Activated T-cell treated with anti-CD3 and anti-CD28 coated beads, Interleukin-2, amount 50 U/mL, for 72 hours (primary cell): ENCODE measurements at places on chromosomes 7 and 10.
A peak's percentile ranks its signal among the peaks of the same experiment; 100 is the strongest.

DNA sequence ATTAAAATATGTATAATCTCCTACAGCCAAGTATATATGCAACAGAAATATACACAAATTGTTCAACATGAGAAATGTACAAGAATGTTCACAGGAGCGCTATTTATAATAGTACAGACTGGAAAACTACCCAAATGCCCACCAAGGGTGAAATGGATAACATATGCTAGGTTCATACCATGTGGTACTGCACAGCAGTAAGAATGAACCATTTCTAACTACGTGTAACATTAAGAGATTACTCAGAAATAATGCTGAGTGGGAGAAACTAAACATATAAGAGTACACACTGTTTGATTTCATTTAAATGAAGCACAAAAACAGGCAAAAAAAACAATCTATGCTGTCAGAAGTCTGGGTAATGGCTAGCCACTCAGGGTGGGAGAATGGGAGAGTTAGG lies 45.8 kb downstream of the RNLS start:
- no peak for DNase-seq

DNA sequence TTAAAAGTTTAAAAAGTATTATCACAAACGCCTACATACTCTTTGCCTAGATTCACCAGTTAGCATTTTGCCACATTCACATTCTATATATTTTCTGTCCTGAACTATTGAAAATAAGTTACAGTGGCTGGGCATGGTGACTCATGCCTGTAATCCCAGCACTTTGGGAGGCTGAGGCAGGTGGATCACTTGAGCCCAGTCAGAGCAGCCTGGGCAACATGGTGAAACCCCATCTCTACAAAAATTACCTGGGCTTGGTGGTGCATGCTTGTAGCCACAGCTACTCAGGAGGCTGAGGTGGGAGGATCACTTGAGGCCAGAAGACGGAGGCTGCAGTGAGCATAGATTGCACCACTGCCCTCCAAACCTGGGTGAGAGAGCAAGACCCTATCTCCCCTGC lies 5.3 kb downstream of the ARPC1A start:
- DNase-seq = peak; percentile 22

- no peak for DNase-seq
Measured at GRCh38 chr7:28114056-28114455, 66.5 kb downstream of the JAZF1 start.

- DNase-seq = no peak
Measured at GRCh38 chr10:77422491-77423338, 214.9 kb downstream of the KCNMA1 start.

DNA sequence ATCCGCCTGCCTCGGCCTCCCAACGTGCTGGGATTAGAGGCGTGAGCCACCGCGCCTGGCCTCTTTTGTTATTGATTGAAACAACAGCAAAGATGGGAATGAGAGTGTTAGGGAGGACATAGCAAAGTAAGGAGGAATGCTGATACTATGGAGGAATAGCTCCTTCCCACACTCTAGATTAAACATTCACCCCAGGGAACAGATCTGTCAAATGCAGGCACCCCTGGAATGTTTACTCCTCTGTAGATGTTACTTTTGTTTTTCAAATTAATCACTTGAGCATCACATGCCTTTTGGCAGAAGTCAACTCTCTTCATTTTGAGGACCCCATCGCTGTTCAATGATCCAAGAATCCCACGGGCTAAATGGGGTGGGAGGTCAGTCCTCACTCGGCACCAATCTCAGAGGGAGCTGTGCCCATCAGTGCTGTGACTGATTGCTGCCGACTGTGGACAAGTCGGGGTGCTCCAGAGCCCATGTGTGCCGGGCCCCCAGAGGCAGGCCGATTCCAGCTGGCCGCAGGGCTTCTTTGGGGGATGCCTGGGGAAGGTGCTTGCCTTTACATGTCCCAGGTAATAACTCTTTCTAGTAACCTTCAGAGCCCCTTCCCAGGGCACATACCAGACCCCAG lies 10.2 kb upstream of the COBL start:
- DNase-seq = no peak

DNA sequence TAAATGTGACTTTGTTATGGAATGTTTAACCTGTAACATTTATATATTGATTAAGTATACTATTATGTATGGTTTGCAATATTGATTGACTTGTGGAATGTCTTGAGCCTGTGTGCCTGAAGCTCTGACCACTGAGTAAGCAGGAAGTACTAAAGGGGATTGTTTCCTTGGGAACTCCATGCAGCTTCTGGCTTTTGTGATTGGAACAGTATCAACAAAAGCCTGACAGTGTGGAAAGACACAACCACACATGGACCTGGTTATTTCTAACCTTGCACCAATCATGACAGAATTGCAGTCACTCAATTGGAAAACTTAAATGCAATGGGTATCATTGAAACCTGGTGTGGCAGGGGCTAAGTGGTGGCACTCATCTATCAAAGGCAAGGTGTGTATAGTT lies 45.5 kb upstream of the PIK3CG start:
- no peak for DNase-seq

GRCh38 chr10:69847458-69847857 lies 45.8 kb downstream of the COL13A1 start:
- DNase-seq = no peak

DNA sequence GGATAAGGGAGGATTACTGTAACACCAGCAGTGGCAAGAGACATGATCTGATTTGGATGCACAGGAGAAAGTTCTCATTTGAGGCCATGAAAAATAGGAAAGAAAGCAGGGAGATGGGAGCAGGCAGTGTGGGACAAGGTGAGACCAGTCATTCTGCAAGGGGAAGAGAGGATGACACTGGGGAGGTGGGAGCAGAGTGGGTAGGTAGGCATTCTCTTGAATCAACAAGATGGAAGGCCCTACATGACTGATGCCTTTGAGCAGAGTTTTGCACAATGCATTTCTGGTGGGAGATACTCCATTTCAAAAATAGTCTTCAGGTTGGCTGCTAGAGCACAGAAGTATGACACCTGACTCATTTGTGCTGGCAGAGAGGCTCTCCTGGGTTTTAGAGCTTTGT lies 10.5 kb downstream of the RPS24 start:
- no peak for DNase-seq

DNA sequence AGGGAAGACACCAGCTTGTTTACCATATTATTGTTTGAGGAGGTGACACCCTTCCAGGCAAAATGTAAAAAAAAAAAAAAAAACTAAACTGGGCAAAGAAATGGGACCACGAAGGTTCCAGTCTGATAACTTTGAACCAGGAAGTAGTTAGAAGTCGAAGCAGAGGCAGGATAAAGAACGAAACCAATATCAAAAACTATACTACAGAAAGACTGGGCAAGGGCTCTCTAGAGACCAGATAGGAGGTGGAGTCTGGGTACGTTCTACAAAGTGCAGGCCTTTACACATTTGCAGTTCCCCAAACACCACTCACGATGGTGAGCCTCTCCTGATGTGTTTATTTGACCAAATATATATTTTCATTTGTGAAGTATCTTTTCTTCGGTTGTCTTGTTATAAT lies 125.7 kb upstream of the CDK1 start:
- DNase-seq = no peak

- DNase-seq = no peak
Measured at GRCh38 chr7:13072014-13072413, 384.6 kb downstream of the ARL4A start.

- no peak for DNase-seq
Measured at GRCh38 chr10:108039821-108040584, 875.5 kb upstream of the SORCS1 start.

DNA sequence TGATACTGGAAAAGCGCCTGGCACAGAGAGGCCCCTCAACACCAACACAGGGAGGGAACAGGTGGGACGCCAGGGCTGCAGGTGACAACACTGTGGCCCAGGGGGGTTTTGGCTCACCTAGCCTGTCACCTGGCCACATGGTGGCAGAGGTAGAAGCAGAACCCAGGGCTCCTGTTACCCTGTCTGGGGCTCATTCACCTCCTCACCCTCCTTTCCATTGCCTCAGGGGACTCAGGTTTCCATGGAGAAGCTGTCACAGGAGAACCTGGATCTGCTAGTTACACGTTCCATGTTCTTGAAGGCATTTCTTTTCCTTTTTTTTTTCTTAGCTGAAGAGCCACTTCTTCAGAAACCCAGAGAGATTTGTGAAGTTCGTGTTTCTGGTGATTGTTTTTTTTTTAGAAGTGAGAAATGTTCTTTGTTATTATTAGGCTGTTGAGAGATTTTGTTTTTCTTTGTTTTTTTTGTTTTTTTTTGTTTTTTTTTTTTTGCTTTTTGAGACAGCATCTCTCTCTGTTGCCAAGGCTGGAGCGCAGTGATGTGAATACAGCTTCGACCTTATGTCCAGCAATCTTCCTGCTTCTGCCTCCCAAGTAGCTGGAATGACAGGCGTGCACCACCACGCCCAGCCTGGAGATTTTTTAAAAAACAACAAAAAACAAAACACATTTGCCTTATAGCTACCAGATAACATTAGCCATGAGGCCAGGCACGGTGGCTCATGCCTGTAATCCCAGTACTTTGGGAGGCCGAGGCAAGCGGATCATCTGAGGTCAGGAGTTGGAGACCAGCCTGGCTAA lies 16.0 kb downstream of the DENND2A start:
- no peak for DNase-seq

- no peak for DNase-seq
Measured at GRCh38 chr10:3791974-3792633, 7.1 kb upstream of the KLF6 start.

DNA sequence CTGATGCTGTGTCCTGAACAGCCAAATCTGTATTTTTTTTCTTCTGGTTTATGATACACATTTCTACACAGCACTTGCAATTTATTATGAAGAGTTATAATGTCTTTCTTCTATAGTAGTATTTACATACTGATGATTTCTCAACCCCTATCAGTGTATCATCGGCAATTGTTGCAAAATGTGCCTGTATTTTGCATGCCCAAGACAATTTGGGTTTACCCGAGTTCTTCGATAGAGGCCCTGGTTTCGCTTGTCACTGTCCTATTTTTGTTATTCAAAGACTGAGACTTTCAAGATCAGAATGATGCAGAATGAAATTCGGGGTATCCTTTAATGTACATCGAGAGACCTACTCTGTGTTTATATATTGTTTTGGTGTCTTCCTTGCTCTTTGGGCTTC lies 184.5 kb upstream of the PRSS58 start:
- DNase-seq = no peak

DNA sequence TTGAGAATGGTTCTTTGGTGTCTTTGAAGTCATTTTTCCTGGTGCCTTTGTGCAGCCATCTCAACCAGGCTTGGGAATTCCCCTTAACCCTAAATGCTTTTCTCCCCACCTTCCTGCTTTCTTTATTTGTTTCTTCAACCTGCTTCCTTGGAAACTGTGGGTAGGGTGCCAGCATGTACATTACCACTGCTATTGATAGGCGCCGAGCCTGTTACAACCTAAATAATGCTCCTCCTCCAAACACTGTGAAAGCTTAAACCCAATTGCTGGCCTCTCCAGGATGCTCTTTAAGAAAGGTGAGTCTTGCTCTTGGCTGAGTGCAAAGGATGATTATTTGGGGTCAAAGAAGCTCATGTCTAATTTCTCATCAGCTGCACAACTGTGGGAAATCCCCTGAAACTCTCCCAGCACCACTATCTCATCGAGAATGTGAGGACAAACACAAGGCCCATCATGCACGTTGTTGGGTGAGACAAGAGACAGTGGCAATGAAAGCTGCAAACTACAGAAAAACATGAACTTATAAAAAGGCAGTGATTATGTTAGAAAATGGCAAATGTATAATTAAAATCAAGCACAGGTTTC lies 285.5 kb upstream of the IGFBP3 start:
- no peak for DNase-seq

GRCh38 chr10:46541735-46542566 lies 14.5 kb downstream of the GPRIN2 start:
- no peak for DNase-seq

- DNase-seq = peak; percentile 52
Measured at GRCh38 chr7:69598081-69598486, at the start of gene AUTS2. TSS of gene AUTS2 (plus strand) at chr7:69598475. CDS start at chr7:69599654, 1,179 bp downstream.

- peak; percentile 94 for DNase-seq
Measured at GRCh38 chr7:129501760-129502707, at the start of gene SMKR1. TSS of gene SMKR1 (plus strand) at chr7:129502531. CDS start at chr7:129502825, 294 bp downstream.

DNA sequence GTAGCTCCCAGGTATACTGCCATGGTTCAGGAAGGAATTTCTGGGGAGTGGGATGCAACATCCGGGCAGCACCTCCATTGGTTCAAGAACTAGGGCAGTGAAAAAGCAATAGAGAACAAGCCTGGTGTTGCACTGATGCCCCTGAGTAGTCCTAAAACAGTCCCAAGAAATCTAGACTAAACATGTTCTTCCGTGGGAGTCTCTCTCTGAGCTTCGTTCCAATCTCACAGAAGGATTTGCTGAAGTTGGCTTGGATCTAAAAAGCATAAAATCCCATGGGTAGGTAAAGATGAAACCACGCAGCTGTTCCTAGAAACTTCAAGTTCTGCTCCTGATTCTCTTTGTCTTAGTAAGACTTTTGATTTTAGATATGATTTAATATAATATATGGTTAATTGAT lies 154.5 kb downstream of the PLXDC2 start:
- DNase-seq = no peak

DNA sequence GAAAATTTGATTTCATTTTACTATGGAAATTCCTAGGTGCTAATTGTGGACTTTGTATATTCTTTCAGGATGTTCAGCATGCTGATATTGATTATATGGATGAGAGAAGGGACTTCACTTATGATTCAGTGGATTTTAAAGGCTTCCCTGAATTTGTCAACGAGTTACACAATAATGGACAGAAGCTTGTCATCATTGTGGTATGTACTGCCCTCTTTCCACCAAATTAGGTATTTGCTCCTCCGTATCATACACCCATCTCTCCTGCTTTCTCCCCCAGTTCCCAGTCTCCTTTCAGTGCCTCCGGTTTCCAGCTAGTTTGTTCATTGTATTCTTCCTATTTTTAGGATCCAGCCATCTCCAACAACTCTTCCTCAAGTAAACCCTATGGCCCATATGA lies 34.6 kb downstream of the MGAM start:
- DNase-seq = no peak

DNA sequence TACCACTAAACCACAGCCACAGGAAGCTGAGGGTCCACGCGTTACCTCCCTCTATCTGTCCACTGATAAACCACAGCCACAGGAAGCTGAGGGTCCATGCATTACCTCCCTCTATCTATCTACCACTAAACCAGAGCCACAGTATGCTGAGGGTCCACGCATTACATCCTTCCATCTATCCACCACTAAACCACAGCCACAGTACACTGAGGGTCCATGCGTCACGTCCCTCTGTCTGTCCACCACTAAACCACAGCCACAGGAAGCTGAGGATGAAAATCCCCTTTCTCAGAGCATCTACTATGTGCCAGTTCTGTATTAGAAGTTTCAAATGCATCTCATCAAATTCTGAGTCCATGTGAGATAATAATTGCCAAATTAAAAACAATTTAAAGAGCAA lies 589.3 kb downstream of the DNAJB6 start:
- no peak for DNase-seq

GRCh38 chr7:123417580-123417979 lies 116.8 kb downstream of the IQUB start:
- no peak for DNase-seq

GRCh38 chr7:31105256-31105950 lies 53.3 kb downstream of the ADCYAP1R1 start:
- DNase-seq = no peak
